ENCODE measurements at places on chromosomes 7 and 10. TPM values are rescaled to one million over a fixed set of nuclear protein-coding genes. Genes with fewer than 3 reads are reported as not detected.

Gene HHEX
- 42.2 TPM for total RNA-seq

Gene RINT1
- 18.2 TPM for total RNA-seq

Gene EPHA1
- total RNA-seq = 0.07 TPM

Gene ASAH2B
- 0.69 TPM for total RNA-seq

Gene WASHC2C
- 35.1 TPM for total RNA-seq

Gene SEMA4G
- total RNA-seq = 0.84 TPM

Gene GPR37
- total RNA-seq = not detected

Gene MET
- 36.4 TPM for total RNA-seq
